ENCODE measurements at places on chromosomes 5 and 9.
A peak's percentile ranks its signal among the peaks of the same experiment; 100 is the strongest.

DNA sequence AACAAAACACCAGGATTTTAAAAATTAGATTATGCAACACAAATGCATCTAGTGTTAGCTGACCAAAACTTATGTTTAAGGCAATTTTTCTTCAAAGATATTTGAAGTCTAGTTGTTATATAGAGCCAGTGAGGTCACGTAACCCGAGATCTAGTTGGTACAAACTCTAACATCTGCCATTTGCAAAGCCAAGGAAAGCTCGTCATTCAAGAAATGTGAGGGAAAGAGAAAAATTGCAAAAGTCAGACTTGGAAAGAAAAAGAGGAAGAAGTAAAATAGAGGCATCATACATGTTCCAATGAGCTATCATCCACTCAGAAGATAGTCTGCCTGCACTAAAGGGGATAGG, 293.4 kb upstream of the PUM3 start:
- DNase-seq = no peak

GRCh38 chr9:114898741-114899140, 31.6 kb downstream of the TNFSF8 start:
- DNase-seq = peak; percentile 93

GRCh38 chr9:109975574-109976295, 195.7 kb downstream of the PALM2AKAP2 start:
- DNase-seq = no peak

GRCh38 chr5:155260798-155261197, 247.2 kb downstream of the KIF4B start:
- DNase-seq = no peak

DNA sequence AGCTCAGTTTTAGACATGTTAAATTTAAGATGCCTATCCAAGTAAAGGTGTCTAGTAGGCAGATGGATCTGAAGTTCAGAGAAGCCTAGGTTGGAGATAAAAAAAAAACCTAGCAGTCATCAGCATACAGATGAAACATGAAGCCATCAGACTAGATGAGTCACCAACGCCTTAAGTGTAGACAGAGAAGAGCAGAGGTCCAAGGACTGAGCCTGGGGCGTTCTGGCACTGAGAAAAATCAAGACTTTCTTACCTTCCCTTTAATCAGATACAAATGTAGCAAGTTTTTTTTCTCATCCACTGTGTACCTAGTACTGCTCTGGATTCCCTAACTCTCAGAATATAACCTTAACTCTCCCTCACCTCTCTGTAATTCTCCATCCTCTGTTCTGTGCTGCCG, 97.3 kb downstream of the SIL1 start:
- DNase-seq = no peak

GRCh38 chr9:5453004-5453403, 2.7 kb downstream of the CD274 start:
- DNase-seq = no peak

- no peak for DNase-seq
Measured at GRCh38 chr5:80917631-80918030, 42.5 kb upstream of the RASGRF2 start.

- peak; percentile 70 for DNase-seq
Measured at GRCh38 chr9:89597711-89598362, 7.0 kb upstream of the GADD45G start.

- DNase-seq = no peak
Measured at GRCh38 chr5:95042037-95042436, 242.9 kb downstream of the MCTP1 start.

- no peak for DNase-seq
Measured at GRCh38 chr5:107056278-107056677, 614.5 kb downstream of the EFNA5 start.

DNA sequence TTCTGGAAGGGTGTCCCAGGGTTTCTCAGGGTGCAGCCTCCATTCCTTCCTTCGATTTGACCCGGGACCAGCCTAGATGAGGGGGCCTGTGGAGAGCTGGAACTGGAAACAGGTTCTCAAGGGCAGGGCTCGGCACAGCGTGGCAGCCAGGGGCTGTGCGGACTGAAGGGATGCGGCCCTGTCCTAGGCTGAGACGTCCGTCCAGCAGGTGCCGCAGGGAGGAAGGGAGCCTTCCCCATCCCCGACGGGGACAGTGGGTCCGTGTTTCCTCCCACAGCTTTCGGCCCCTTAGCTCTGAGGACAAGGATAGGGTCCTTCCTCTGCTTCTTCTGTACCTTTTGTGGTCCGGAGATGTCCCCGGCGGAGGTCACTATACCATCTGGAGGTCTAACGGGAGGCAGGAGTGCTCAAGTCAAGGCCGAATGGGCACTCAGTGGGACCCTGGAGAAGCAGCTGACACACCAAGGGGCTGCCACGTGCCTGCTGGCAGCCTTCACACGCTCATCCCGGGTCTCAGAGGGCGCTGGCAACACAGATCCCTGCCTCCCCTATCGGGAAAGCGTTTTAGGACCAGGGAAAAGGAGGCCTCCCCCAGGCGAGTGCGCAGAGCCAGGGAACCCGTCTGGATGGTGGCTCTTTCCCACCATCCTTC, 49.9 kb downstream of the USP20 start:
- peak; percentile 59 for DNase-seq

- no peak for DNase-seq
Measured at GRCh38 chr5:16713386-16713928, 96.7 kb upstream of the RETREG1 start.

- no peak for DNase-seq
Measured at GRCh38 chr5:120084543-120084870, 379.6 kb upstream of the PRR16 start.

GRCh38 chr9:134344068-134344799, 18.0 kb downstream of the RXRA start:
- peak; percentile 31 for DNase-seq

GRCh38 chr5:139686706-139687441, 38.7 kb downstream of the CXXC5 start:
- no peak for DNase-seq

DNA sequence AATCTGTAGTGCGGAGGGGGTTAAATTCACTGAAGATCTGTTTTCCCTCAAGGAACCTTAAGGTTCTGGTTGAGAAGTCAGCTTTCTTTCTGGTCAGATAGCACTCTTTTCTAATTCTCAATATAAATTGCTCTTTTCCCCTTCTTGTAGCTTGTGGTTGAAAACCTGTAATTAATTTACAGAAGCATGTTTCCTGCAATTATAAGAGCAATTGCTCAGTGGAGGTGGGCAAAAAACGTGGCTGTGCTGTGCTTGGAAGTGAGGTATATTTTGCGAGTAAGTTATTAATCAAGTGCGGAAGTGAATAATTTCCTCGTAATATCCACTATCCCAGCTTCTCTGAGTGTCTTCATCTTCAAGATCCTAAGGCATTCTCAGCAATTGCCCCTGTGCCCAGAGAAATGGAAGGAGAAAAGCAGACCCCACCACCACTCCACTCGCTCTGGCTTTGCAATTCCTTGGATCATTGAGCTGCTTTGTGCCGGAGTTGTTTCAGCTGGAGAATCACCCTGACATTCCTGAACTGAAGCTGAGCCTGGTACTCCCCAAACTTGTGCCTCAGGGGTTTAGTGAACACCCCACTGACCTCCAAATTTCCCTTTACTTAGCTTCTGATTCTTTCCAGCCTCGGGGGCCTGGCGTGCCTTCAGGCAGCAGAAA, 140.6 kb downstream of the LRRC70 start:
- DNase-seq = no peak

GRCh38 chr5:140965905-140966292, 377 bp upstream of the PCDHAC2 start:
- no peak for DNase-seq

DNA sequence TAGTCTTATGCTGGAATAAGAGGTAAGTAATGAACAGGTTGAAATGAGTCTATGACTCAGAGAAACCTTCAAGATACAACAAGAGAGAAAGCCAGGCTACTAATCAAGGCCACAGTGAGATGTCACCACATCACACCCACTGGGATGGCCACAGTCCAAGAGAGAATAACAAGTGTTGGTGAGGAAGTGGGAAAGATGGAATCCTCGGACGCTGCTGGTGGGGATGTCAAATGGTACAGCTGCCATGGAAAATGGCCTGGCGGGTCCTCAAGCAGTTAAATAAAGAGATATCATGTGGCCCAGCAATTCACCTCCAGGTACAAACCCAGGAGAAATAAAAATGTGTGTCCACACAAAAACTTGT, 41.9 kb upstream of the NEURL1B start:
- no peak for DNase-seq

DNA sequence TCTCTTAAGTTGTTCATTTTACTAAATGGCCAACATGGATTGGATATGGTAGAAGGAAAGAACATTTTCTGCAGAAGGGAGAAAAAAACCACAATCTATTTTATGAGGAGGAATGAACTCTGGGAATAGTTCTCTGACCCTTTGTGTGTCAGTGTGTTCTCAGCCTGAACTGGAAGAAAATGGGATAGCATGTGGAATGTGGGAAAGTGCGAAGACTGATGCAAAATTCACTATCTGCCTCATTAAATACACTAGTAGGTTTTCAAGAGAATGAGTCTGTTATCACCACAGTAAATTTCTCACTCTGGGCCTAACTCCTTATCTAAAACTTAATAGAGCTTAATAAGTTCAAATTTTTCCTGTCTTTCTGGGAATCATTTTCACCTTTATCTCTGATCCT, 22.7 kb downstream of the ITGA1 start:
- DNase-seq = no peak

DNA sequence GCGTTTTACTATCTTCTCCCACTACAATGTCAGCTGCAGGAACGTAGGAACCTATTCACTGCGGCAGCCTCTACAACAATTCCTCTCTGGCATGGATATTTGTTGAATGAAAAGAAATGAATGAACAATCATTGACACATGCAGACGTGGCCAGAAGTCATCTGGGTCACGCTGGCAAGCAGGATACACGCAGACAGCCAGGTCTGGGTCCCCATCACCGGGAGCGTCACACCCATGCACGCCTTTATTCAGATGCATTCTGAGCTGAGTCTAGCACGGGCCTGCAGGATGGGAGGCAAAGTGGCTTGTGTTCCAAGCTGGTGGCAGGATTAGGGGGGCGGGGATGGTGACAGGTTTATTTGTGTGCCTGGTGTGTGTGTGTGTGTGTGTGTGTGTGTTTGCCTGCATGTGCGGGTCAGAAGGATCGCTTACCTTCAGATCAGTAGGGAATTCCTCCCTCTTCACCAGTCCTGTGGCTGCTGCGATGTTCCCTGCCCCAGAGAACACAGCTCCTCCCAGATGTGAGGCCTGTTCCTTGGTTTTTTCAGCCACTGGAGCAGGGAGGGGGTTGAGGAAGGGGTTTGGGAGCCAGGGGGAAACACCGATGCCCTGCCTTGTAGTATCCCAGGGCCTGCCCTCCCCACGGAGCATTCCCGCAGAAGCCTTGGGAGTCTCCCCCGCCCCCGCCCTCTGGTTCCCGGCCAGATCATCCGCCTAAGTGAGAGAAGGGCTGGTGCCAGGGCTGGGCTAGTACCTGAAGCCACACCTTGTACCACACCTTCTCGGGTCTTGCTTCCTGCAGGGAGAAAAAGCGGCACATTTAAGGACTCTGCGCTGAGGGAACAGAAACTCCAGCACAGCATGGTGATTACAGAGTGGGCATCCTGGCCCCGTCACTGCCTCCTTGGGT, 4.1 kb downstream of the SNCB start:
- no peak for DNase-seq

DNA sequence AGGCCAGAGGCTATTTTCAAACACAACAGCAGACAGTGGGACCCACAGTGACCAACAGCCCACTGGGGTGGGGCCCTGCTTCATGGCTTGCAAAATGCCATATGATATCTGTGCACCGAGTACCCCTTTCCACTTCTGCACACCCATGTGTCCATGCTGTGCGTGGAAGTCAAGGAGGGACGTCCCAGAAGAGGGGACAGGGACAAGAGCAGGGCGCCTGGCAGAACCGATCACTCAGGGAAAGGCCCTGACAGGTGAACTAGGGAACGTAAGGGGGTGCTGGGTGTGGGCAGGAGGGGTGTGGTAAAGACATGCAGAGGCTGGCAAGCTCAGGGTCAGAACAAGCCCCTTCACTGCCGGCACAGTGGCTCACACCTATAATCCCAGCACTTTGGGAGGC, 7.6 kb upstream of the TTLL11 start:
- DNase-seq = no peak

DNA sequence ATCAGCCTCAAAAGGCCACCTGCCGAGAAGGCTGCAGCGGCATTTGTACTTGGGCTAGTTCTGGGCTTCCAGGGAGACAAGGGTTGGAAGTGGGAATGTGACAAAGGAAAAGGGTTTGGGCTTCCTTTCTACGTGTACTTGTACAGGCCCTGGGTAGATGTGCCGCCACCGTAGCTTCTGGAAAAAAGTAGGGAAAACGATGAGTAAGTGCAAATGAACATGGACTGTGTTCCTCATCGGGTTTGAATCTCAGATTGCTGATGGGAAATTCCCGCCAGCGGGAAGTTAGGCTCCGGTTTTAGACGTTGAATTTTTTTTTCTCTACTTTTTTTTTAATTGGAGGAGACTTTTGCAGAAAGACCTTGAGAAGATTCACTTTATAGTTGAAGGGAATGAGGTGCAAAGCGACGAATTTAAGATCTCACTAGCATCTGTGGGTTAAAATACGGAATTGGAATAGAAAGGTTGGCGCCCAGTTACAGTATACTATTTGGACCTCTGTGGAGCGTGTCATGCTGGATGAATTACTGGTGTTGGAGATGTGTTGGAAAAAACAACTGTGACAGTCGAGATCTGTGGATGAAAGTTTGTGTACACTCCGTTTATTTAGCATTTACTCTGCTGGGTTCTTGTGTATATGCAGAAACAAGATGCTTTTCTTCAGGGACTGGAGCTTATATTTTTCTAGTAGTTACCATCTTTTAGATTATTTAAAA, 1.2 kb downstream of the G3BP1 start:
- no peak for DNase-seq

- DNase-seq = no peak
Measured at GRCh38 chr9:114656301-114656700, 1.3 kb downstream of the TEX53 start.

DNA sequence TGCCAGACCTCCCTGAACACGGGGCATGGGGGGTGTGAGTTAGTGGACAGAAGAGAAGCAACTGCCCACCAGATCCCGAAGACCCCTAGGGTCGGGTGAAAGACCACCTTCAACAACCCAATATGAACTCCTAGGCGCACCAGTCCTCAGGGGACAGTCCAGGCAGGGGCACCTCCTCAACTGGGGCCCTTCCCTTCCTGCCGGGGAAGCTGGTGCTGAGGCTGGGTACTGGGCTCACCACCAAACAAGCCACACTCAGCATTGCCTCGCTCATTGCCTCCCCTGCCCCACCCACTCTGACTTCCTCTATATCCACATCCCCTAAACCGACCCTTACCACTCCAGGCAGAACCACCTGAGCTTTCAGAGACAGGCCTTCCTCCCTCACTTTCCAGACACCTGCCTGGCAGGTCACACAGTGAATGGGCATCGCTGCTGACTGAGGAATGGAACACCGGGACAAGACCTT, 42.5 kb downstream of the SEMA4D start:
- DNase-seq = peak; percentile 62

GRCh38 chr9:36551129-36551528, 21.6 kb upstream of the MELK start:
- no peak for DNase-seq

GRCh38 chr5:8333485-8333884, 464.5 kb downstream of the MTRR start:
- DNase-seq = no peak

- DNase-seq = no peak
Measured at GRCh38 chr5:129306725-129307124, 153.4 kb upstream of the ADAMTS19 start.
